ENCODE measurements at places on chromosomes 4 and X.

GRCh38 chrX:23664496-23664895, 2.8 kb upstream of the PRDX4 start:
- no peak for DNase-seq

- no peak for DNase-seq
Measured at GRCh38 chr4:1554876-1555265, 129.2 kb downstream of the FAM53A start.

GRCh38 chrX:63327788-63328187, 23.3 kb downstream of the SPIN4 start:
- DNase-seq = no peak

- no peak for DNase-seq
Measured at GRCh38 chr4:79676705-79677104, 268.7 kb upstream of the GK2 start.

- DNase-seq = no peak
Measured at GRCh38 chrX:135741192-135741715, 26.7 kb downstream of the CT45A3 start.

- no peak for DNase-seq
Measured at GRCh38 chrX:110449312-110449711, 90.7 kb downstream of the RTL9 start.

GRCh38 chrX:68894142-68894512, 65.3 kb downstream of the EFNB1 start:
- DNase-seq = no peak

GRCh38 chrX:8586953-8587352, 122.3 kb downstream of the VCX3B start:
- no peak for DNase-seq

GRCh38 chrX:123835661-123836371, 24.0 kb upstream of the XIAP start:
- DNase-seq = no peak

- peak; percentile 61 for DNase-seq
Measured at GRCh38 chr4:34046580-34046979, 2197.7 kb downstream of the ARAP2 start.

GRCh38 chr4:118265312-118266144, 87.3 kb downstream of the PRSS12 start:
- DNase-seq = no peak

GRCh38 chr4:121253961-121254360, 89.8 kb upstream of the TNIP3 start:
- no peak for DNase-seq

GRCh38 chrX:85903692-85904471, 143.5 kb downstream of the CHM start:
- DNase-seq = no peak

- DNase-seq = no peak
Measured at GRCh38 chr4:3707423-3708102, 58.6 kb upstream of the ADRA2C start.

GRCh38 chr4:35975617-35976355, 268.5 kb downstream of the ARAP2 start:
- no peak for DNase-seq

DNA sequence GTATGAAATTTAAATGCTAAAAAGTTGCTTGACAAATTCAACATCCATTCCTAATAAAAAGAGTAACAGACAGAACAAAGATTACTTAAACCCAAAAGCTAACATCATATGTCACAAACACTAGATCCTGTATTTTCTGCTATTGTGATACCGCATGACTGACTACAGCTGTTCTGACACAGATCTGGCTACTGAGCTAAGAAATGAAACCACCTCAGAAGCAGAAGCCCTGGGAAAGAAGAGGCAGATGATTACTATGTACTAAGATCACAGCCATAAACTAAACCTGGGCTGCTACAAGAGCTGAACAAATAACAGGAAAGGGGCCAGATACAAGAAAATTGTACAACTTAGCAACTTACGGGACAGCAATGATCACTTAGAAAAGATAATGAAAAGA, 9.4 kb downstream of the LETM1 start:
- no peak for DNase-seq

GRCh38 chrX:155874571-155875244, 6.4 kb upstream of the VAMP7 start:
- no peak for DNase-seq

GRCh38 chr4:70183168-70183939, 12.2 kb upstream of the ODAM start:
- no peak for DNase-seq

GRCh38 chrX:65534450-65535292, at the start of gene LAS1L:
LAS1L (minus strand) TSS chrX:65534787; CDS start chrX:65534715, 72 bp downstream.
- peak; percentile 73 for DNase-seq

DNA sequence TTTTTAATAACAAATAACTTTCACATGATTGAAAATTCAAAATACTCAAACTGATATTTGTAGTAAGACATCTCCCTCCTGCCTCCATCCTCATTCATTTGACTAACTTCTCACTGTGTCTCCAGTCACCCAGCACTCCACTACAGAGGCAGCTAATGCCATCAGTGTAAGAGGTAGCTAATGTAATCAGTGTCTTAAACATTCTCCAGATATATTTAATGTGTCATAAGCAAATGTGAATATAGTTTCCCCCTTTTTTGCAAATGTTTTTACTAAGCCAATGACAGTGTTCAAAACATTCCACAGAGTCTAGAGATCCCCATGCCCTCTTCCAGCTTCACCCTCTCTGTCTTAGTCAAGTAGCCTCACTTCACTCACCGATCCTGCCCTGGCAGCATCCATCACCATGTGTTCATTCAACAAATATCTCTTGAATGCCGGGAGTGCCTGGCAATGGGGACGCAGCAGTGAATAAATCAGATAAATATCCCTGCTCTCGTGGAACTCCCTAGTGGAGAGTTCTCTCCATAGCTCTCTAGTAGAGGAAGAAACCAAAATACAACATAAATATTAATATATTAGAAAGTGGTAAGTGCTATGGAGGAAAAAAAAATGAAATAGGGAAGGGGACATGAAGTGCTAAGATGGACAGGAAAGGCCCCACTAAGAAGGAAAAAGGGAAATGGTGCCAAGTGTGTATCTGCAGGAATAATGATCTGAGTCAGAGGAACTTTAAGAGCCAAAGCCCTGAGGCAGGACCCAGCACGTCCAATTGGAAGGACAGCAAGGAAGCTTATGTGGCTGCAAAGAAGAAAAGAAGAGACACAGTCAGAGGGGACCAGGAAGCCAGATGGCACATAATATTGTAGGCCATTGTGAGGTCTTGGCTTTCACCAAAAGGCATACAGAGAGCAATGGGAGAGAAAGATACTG, 18.7 kb downstream of the SCFD2 start:
- no peak for DNase-seq

DNA sequence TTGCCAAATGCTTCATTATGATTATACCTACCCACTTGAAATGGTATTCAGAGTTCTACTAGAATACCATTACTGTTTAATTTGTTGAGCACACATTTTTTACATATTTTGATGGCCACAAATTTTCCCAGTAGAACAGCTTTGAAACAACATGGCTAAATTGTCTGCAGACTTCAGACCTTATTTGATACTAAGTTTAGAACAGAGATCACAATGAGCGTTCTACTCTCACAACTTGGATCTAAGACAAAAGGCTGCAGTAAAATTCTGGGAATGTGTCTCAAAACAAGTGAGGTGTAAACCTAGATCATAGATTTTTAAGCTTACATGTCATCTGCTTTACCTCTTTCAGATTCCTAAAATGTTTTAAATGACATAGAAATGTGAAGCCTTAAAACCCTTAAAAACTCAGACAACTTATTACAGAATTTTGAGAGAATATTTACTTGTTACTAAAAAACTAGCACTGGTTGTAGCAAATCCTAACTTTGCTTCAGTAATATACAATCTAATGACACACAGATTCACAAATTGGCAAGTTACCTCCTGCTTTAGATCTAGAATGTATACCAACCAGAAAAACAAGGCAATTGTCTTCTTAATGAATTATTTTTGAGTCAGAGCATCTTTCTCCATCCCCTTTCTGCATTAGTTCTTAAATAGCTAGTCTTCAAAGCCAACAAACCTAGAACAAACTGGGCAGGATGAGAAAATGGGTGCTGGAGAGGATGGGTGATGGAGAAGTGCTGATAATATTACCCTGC, 243.3 kb downstream of the SLC7A11 start:
- DNase-seq = peak; percentile 15

DNA sequence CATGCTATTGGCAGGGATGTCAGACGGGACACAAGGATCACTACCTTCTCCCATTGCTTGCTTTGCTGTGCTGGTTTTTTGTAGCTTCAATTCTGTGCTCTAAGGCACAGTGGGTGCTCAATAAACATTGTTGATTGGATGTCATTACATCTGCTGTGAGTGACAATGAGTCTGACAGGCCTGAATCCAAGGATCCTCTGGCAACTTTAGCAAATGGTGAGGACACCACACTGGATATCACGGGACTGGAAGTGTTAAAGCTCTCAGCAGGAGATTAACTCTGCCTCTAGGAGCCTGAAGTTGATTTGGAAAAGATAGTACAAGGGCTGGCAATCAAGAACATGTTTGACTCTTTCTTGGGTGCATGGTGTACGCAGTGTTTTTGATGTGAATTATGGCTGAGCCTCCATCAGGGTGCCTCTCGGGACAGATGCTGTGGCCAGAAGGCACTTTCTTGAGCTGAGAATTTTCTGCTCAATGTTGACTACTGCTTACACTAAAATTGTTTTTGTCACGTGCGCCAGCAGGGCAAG, 217.9 kb downstream of the ARAP2 start:
- no peak for DNase-seq

GRCh38 chr4:150746156-150746555, 164.2 kb downstream of the MAB21L2 start:
- no peak for DNase-seq

DNA sequence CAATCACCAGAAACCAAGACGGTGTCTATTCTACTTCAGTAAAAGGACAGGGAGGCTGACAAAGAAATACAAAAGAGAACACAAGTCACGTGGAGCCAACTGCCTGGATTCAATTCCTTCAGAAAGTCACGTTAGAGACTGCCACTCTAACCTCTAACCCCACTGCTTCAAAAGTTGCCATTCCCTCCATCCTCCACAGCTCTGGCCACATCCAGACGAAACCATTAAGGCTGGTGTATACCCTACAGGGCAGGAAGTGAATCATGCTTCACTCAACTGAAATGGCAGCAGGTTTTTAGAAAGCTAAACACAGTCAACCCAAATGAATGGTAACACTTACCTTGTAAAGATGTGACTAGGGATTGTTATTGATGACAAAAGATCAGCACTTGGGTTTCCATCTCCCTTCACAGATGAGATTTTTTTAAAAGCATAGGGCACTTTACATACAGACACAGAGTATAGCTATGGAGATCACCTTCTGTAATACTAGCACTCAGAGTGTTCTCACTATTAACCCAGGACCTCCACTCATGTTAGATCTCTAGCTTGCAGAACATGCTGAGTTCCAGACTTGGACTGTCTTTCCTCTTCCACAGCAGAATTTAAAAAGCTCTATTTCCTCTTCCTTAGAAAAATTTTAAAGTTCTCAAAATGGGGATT, 37.4 kb downstream of the MAML3 start:
- DNase-seq = no peak

DNA sequence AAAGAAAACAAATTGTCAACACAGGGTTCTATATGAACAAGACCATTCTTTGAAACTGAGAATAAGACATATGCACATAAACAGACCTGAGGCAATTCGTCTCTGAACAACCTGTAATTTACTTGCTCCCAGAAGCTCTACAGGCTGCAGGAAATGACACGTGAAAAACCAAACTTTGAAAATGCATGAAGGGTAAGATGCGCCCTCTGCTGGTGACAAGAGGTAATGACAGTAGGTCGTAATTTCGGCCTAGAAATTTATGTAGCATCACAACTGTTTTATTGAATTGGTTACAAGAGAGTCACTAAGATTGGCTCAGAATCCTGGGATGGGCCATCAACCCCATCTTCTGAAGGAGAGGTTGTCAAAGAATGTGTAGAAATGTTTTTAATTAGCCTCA, 276.5 kb downstream of the PPP4R3C start:
- DNase-seq = peak; percentile 1

DNA sequence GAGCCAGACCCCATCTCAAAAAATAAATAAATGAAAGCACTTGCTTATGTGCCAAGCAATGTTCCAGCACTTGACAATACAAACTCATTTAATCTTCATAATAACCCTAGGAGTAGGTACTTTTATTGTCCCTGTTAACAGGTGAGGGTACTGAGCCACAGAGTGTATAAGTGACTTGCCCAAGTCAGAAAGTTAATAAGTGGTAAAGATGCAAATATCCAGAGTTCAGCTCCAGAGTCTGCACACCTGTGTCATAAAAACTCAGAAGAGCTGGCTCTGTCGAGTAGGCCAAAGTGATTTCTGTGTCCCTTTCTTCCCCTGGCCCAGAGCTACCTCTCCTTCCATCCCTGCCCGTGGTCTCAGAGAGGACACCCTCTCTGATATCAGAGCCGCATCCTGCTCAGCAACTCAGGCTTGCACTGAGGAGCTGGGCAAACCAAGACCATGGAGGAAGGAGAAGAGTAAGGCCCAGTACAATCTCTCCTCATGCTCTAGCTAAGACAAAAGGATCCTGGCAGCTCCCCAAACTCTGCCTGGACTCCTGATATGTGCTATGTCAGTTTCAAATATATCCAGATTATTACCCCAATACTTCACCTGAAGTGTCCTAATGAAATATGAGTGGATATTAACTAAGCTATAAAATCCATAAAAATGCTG, 136.3 kb downstream of the HS6ST2 start:
- DNase-seq = no peak

DNA sequence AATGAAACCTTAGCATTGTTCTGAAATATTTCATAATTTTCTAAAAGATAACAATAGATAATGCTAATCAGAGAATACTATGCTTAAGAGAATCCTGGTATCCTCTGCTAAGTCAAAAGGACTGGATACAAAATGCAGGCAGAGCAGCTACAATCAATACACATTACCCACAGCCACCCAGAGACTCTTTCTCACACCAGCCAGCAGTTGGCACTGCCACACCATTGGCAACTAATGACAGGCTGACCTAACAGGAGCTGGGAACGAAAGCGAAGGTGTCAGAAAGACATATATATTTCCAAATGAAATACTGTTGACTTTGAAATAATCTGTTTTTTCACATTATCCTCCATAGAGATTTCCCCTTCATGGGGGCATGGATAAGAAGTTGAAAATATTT, 122.6 kb upstream of the PLAC1 start:
- DNase-seq = no peak

GRCh38 chr4:107402291-107402690, 317.7 kb downstream of the PAPSS1 start:
- no peak for DNase-seq

GRCh38 chrX:24577091-24577490, 70.1 kb downstream of the PCYT1B start:
- no peak for DNase-seq

GRCh38 chr4:181684310-181684709, 558.9 kb upstream of the TENM3 start:
- DNase-seq = no peak

All from epithelial cell of proximal tubule (primary cell).